ENCODE measurements at places on chromosomes 7 and 10.

GRCh38 chr10:35340975-35341374 lies 4.7 kb downstream of the CCNY start:
- DNase-seq = no peak

GRCh38 chr7:7701527-7701926 lies 16.9 kb downstream of the RPA3 start:
- DNase-seq = no peak

DNA sequence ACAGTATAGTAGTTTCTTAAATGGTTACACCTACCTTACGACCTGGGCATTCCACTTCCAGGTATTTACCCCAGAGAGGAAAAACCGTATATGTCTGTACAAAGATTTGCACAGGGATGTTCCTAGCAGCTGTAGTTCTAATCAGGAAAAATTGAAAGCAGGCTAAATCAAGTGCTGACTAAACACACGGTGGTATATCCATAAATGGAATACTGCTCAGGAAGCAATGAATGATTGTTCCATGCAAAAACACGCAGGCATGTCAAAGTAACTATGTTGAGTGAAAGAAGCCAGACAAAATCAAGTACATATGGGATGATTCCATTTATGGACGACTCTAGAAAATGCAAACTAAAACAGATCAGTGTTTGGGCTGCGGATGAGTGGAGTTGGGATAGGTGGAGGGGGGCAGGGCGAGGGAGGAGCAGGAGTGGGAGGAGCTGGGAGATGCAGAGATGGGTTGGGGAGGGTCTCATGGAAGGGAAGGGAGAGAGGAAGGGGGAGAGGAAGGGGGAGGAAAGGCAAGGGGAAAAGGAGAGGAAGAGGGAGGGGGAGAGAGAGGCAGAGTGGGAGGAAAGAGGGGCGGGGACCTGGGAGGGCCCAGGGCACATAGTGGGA lies 484 bp upstream of the MSRB2 start:
- no peak for DNase-seq

DNA sequence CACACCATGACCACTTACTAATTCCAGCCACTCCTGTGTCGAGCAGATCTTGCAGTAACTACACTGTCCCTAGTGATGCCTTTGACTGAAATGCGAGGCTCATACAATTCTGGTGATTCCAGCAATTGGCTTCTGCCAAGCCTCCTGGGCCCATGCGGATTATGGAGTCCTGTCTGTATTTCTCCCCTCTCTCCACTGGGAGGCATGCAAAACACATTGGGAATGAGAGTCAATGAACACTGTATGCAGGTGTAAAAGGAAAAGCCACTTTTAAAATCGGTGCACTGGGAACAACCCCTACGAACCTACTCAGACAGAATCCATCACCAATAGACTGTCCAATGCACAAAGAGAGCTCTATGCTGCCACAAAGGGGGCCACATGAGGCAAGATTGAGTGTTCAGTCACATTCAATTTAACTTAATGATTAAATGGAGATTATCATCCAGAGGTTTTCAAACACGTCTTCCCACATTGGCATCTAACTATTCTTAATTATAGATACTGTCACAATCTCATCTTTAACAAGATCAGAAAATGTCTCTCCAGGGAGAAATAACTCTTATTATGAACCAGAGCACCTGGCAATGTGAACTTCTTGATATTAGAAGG lies 550.6 kb downstream of the GLRX3 start:
- DNase-seq = no peak

- no peak for DNase-seq
These were observed 208.8 kb upstream of the DKK1 start for GRCh38 chr10:52105301-52105700.

GRCh38 chr7:106112972-106113421 lies 885 bp upstream of the SYPL1 start:
- DNase-seq = no peak

DNA sequence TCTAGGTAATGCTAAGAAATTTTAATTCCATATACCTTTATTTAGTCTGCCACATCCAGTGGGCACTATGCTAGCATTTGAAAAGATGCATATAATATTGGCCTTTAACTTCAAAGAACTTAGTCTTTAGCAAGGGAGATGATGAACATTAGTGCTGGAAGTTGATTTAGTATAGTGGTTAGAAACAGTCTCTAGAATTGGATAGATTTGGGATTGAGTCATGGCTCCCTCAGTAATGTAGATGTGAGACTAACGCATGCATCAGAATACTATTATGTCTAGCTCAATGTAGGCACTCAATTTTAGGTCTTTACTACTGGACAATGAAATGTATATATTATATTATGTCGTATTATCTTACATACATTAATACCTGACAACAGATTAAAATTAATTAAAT lies 5.8 kb downstream of the DKK1 start:
- no peak for DNase-seq

- DNase-seq = no peak
These were observed 7.4 kb upstream of the PTPRN2 start for GRCh38 chr7:158595068-158595467.

- DNase-seq = no peak
These were observed 348.5 kb downstream of the GRID1 start for GRCh38 chr10:86017841-86018734.

GRCh38 chr10:17216217-17216900 lies 11.7 kb upstream of the VIM start:
- DNase-seq = no peak

DNA sequence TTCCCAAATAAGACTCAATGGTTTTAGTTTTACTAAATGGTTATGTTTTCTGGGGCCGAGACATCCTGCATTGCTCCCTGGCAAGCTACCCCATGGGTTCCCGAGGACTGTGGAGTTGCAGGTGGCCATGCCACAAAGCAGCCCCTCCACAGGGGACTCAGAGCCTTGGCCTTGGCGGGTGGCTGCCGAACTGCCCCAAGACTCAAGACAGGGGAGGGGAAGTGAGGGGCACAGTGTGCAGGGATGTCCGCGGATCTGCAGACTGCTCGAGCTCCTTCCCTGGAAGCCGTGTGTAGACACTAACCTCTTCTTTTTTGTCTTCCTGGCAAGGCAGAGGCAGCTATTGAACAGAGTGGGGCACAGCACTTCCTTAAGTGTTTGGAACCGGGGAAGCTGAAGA lies 154.6 kb downstream of the EBF3 start:
- DNase-seq = no peak

DNA sequence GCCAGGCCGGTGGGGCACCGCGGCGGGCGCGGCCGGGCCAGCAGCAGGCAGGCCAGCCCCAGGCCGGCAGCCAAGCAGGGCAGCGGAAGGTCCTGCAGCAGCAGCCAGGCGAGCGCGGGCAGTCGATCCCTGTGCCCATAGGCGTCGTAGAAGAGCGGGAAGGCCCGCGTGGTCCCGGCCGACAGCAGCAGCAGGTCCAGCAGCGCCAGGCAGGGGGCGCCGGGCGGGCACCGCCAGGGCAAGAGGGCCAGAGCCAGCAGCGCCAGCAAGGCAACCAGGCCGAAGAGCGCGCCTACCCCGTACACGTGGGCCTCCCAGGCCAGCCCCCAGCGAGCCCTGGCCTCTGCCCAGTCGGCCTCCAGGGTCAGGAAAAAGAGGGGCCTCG lies 8.4 kb upstream of the RBM28 start:
- no peak for DNase-seq

DNA sequence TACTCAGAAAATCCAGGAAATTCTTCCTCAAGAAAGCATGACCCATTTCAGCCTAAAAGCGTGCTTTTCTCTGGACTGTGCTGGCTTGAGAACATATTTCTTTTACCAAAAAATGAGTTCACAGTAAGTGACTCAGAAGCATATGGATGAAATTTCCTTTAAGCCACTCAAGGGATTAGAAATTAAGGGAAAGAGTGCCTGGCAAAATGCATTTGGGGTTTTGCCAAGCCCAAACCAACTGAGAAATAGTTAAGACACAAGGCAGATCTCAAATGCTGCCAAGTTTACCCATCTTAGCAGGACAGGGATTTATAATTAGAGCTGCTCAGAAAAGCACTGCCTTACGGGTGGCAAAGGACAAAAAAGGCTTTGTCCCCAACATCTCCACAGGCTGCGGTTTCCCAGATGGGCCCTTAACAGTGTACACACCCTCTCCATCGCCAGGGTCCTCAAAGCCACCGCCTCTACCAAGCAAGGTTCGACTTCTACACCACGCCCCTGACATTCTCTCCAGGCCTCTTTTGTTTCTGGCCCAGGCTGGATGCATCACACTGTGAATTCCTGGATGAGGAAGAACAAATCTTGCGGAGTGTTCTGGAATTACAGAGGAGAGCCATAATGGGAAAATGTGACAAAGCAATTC lies 30.1 kb upstream of the CDHR3 start:
- DNase-seq = no peak

DNA sequence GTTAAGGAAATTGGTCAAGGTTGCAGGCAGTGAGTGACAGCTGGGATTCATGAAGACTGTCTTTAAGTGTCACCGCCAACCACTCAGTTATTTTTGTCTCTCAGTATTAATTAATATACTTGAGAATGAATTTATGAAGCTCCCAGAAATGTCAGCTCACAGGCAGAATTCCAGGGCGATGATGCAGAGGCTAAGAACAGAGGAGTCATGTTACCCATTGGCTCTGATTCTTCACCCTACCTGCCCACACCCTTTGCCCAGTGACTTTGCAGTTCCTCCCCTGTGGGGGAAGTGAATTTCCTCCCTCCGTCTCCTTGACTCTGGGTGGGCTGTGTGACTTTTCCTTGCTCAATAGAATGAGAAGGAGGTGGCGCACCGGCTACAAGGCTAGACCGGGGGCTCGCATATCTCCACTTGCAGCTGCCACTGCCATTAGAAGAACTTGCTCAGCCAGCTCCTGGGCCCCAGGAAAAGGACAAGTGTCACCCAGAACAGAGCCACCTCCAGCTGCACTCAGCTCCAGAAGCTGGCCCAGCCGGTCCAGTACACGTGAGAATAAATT lies 157.1 kb upstream of the PRKCQ start:
- no peak for DNase-seq

DNA sequence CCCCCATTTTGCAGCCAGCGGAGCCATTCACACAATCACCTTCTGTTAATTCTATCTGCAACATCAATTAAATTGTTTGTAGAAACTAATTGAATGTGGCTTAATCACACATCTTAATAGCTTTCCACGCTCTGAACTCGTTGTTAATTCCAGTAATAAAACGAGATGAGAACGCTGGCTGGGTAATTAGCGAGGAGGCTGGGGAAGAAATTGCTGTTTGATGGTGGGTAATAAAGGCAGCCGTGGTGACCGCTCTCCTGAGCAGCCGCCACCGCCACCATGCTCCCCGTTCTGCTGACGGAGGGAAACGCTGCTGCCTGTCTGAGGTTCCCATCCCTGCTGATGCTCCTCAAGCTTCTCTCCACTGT lies 36.3 kb downstream of the GBX1 start:
- DNase-seq = no peak

DNA sequence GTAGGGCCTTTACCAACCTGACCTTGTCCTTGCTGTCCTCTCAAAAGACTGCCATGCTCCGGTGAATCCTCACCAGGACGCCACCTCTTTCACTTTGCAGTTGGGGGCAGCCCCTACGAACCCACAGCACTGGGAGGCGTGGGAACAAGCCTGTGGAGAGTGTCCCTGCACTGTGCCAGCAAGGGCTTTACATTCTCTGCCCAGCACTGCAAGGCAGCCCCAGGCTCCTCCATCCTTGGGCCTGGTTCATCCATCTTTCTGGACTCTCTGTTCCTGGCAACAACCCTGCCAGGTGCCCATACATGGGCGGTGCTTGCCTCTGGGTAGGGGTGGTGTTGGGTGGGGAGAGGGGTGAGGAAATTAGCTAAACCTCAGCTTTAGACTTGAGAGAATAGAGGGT lies 1.4 kb downstream of the CHAT start:
- no peak for DNase-seq

DNA sequence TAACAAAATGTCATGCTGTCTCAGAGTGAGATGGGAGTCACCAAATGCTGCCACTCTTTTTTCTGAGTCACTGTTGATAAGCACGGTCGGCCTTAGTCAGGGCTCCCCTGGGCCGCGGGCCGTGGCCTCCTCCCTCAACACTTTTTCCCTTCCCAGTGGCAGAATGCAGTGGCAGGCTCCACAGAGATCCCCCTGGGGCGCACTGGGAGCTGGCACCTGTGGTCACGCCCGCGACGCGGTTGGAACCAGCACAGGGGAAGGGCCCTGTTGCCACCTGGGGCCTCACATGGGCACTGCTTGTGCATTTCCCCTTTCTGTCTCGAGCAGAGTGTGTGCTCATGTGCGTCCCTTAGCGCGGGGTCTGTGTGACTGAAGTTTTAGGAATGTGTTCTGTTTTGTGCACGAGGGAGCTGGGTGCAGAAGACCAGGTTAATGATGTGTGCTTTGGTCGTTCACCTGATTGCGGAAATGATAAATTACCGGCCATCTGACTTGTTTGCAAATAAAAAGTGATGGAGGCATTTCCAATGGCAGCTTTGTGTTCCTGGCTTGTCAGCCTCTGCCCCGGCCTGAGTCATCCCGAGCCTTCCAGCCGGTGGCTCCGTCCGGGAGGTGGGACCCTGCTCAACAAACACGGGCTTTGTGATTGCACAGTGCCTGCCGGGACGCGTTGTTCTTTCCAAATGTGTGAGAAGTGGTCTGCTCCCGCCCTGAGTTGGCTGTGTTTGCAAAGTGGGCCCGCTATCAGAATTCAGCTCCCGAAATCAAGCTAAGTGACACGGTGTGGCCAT lies 100.7 kb downstream of the NKX6-2 start:
- no peak for DNase-seq

- no peak for DNase-seq
These were observed 236.8 kb upstream of the AOAH start for GRCh38 chr7:36961097-36961496.

DNA sequence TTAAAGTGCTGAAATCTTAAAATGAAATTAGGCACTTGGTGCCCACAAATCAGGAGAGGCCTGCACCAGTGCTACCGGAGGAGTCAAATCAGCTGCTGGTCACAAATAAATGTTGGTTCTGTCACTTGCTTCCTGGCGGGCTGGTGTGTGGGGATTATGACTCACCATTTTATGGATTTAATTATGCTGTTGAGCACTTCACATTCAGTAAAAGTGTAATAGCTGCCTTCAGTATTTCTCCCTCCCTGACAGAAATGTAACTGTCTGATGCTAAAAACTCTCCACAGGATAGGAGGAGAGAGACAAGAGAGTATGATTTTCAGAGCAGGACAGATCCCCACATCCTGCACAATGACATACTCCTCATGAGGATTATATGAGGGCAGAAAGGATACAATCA lies 186.0 kb downstream of the JAZF1 start:
- DNase-seq = no peak

- DNase-seq = no peak
These were observed 7.7 kb downstream of the BBS9 start for GRCh38 chr7:33137103-33137502.
